ENCODE measurements at places on chromosomes 11 and 22.

- no peak for DNase-seq
Observed at GRCh38 chr11:83628622-83629355, 342.6 kb upstream of the CCDC90B start.

DNA sequence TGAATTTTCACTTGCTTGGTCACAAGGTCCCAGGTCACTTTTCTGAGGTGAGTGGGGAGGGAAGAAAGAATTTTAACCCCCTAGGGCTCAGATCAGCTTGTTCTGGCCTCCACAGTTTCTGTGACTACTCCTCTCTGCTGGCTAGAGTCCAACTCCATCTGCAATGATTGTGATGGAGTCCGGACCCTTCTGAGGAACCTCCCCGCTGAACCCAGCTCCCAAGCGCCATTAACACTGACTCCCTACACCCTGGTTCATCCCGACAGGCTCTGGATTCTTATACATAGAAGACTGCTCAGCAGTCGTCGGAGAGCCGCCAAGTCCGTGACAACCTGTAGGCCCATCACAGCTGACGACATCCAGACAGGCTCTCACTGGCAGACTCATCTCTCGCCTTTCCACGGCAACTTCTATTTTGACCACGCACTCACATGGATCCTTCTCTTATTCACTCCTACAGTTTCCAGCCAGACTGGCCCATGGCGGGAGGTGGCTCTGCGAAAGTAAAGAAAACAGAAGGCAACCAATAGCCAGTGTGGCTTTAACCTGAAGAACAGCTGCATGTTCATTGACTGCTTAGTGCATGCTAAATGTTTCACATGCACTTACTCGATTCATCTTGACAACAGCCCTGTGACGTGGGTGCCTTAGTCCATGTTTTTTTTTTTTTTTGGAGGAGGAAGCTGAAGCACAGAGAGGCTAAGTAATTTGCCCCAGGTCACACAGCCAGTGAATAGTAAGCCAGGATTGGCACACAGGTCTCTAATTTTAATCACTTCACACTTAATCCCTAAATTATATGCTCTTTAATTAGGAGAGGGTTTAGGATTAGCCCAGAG lies 68.0 kb upstream of the PRDM11 start:
- DNase-seq: no peak

- DNase-seq: no peak
Observed at GRCh38 chr11:22133776-22134175, 59.1 kb upstream of the ANO5 start.

DNA sequence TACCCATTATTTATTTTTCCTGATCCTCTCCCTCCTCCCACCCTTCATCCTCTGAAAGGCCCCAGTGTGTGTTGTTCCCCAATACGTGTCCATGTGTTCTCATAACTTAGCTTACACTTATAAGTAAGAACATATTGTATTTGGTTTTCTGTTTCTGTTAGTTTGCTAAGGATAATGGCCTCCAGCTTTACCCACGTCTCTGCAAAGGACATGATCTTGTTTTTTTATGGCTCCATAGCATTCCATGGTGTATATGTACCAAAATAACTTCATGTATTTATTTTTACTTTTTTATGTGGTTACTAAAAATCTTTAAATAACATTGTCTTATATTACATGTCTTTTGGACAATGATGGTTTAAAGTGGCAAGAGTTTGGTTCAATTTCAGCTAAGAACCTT lies 15.2 kb downstream of the PDGFD start:
- no peak for DNase-seq

GRCh38 chr11:74679513-74679865 lies 51.7 kb downstream of the CHRDL2 start:
- no peak for DNase-seq

- DNase-seq: no peak
Observed at GRCh38 chr11:101863361-101863760, 51.4 kb upstream of the CEP126 start.
